Central memory CD4-positive, alpha-beta T cell (primary cell): ENCODE measurements at places on chromosomes 3 and 15.
A peak's percentile ranks its signal among the peaks of the same experiment; 100 is the strongest.

GRCh38 chr3:10224794-10225665, 23.2 kb upstream of the TATDN2 start:
- peak; percentile 49 for DNase-seq

- DNase-seq, result no peak
Measured at GRCh38 chr15:57651445-57651844, 55.1 kb upstream of the POLR2M start.

- no peak for DNase-seq
Measured at GRCh38 chr3:129291236-129291886, 12.7 kb downstream of the HMCES start.

- no peak for DNase-seq
Measured at GRCh38 chr15:32870240-32871033, 152.6 kb downstream of the GREM1 start.

DNA sequence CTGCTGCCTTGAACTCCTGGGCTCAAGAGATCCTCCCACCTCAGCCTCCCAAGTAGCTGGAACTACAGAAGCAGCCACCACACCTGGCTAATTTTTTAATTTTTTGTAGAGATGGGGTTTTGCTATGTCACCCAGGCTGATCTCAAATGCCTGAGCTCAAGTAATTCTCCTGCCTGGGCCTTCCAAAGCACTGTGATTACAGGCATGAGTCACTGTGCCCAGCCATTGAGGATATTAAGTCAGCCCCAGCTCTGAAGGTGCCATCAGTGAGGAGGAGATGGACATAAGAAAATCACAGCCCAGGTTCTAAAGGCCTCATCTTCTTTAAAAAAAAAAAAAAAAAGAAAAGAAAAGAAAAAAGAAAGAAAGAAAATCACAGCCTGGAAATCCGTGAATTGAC, 26.6 kb upstream of the PSTPIP1 start:
- no peak for DNase-seq

- DNase-seq, result no peak
Measured at GRCh38 chr3:164418414-164418813, 659.9 kb downstream of the SI start.

DNA sequence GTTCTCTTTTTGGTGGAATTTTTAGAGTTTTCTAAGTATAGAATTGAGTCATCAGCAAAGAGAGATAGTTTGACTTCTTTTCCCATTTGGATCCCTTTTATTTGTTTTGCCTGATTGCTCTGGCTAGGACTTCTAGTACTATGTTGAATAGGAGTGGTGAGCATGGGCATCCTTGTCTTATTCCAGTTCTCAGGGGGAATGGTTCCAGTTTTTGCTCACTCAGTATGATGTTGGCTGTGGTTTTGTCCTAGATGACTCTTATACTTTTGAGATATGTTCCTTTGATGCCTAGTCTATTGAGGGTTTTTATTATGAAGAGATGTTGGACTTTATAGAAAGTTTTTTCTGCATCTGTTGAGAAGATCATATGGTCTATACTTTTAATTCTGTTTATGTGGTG, 72.5 kb downstream of the TNFAIP8L3 start:
- DNase-seq, result no peak

DNA sequence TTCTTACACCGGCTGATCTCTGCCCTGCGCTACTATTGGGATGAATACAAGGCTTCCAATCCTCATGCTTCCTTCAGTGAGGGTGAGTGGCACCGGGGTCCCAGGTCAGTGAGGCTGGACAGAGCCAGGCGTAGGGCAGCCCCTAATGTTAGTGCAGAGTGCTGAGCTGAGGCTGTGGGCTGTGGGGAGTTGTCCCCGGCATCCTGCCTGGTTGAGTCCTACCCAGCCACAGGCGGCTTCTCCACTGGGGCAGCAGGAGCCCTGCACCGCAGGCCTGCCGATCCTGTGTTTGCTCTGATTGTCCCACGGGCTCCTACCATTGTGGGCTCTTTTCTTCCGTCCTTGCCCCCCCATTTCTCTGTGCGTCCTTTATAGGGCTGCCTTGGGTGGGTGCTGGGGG, 13.3 kb downstream of the RNF123 start:
- DNase-seq, result no peak

GRCh38 chr15:100201376-100202280, 140.1 kb downstream of the ADAMTS17 start:
- DNase-seq, result peak; percentile 12

GRCh38 chr3:63089007-63089750, 188.9 kb upstream of the SYNPR start:
- no peak for DNase-seq

GRCh38 chr15:101558221-101558941, 68.9 kb upstream of the PCSK6 start:
- DNase-seq, result no peak

DNA sequence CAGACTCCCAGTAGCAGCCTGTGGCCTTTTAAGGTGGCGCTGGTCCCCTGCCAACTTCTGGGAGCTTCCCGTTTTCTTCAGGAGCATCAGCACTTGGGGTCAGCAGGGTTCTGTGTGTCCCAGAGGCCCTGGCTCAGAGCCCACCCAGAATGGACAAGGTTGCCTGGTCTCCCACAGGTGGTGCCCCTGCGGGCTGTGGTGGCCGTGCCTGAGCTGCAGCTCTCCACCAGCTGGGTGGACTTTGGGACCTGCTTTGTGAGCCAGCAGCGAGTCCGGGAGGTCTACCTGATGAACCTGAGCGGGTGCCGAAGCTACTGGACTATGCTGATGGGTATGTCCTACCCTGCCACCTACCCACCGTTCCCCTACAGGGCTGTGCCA, 15.5 kb downstream of the ACAA1 start:
- DNase-seq, result no peak

- no peak for DNase-seq
Measured at GRCh38 chr15:96470681-96471310, 140.3 kb downstream of the NR2F2 start.

- no peak for DNase-seq
Measured at GRCh38 chr3:140433431-140433830, 244.4 kb upstream of the TRIM42 start.

GRCh38 chr15:74460298-74460697, 662 bp downstream of the UBL7 start:
- DNase-seq, result no peak

DNA sequence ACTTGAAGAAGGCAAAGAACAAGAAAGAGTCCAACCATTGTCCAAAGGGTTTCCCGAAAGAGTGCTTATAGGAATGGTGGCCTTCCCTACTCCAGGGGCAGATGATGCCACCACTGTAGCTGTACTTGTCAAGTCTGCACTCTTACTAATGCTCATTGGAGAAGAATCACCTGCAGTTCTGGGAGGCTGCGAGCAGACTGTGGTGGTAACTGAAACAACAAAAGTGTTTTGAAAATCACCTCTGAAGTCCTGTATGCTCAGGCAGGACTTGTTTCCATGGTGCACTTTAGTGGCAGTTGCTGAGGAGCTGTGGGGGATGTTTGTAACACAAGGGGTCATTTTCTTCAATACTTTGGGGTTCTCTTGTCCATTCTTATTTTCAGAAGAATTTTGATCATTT, 36.0 kb downstream of the USF3 start:
- DNase-seq, result no peak

DNA sequence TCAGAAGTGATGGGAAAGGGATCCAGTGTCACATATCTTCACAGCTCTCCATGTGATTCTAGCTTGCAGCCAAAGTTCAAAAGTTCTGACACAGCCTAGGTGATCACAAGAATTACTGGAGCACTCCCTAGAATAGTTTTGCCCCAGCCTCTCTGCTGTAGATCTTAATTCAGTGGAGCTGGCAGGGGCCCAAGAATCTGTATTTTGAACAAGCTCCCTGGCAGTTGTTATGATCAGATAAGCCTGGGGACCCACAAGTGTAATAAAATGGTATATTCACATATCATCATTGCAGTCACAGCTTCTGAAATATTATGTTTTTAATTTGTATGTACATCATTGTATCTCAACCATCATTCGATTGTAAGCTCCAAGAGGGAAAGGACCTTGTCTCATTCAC, 62.3 kb downstream of the NOX5 start:
- no peak for DNase-seq

GRCh38 chr3:187015903-187016638, 85.7 kb downstream of the ST6GAL1 start:
- DNase-seq, result no peak

- DNase-seq, result no peak
Measured at GRCh38 chr3:148540266-148540665, 157.4 kb upstream of the AGTR1 start.
